Stimulated activated CD8-positive, alpha-beta memory T cell treated with anti-CD3 and anti-CD28 coated beads, Interleukin-7, amount 100 ng/mL, for 1 hour (primary cell): ENCODE measurements at places on chromosomes 4 and X.

DNA sequence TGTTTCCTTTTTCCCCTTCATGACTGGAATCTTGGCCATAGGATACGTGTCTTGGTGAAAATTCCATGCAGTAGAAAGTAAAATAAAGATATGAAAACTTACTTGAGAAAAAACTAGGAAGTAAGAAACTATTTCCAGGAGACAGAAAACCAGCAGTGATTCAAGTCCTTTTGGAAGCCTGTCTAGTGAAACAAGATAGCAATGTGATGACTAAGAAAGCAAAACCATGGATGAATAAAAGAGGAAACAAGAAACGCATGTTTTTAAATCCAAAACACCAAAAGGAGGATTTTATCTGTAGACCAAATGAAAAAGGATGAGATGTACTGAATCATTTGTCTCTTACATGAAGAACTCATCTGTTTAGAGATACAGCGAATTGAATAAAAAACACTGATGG is 1430.0 kb downstream of the ARAP2 start:
- no peak for DNase-seq

DNA sequence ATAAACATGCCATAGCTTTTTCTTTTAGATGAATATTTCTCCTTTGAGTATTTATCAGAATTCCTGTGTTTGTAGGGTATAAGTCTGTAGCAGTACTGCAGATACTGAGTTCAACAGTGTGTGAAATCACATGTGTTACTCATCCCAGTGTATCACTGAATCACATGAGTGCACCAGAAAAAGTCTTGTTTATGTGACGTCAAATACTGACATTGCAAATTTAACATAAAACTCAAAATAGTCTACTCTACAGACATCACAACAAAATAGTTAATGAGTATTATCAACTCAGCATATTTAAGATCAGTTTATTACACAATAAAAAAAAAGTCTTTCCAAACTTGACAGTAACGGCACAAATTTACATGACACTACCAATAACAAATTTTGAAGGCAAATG is 221.3 kb downstream of the DCTD start:
- DNase-seq = no peak

GRCh38 chr4:159171287-159171686 is 68.4 kb downstream of the RAPGEF2 start:
- no peak for DNase-seq

DNA sequence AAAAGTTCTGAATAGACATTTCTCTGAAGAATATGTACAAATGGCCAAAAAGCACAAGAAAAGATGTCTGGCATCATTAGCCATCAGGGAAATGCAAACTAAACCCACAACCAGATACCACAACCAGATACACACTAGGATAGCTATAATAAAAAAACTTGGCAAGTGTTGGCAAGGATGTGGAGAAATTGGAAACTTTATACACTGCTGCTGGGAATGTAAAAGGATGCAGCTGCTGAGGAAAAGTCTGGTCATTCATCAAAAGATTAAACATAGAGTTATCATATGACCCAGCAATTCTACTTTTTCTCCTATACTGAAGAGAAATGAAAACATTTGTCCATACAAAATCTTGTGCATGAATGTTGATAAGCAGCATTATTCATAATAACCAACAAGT is 92.3 kb downstream of the UCHL1 start:
- no peak for DNase-seq

GRCh38 chrX:44871931-44872820 is 812 bp upstream of the KDM6A start:
- peak; percentile 2 for DNase-seq

DNA sequence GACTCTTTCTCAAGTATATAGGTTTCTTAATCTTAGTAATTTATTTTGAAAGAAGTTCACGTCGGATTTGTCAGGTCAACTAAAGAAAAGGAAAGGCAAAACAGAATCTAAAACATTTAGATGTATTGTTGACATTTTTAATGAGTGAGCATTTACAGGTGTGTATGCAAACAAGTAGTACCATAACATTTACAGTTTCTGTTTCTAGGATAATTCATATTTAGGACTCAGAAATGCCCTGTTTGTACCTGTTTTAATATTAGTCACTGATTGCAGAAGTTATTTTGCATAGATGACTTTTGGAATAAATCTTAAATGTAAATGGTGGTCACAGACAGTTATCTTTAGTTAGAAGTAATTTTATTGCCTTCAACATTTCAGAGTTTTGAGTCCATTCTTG is 151.3 kb upstream of the NUDT6 start:
- DNase-seq = no peak

DNA sequence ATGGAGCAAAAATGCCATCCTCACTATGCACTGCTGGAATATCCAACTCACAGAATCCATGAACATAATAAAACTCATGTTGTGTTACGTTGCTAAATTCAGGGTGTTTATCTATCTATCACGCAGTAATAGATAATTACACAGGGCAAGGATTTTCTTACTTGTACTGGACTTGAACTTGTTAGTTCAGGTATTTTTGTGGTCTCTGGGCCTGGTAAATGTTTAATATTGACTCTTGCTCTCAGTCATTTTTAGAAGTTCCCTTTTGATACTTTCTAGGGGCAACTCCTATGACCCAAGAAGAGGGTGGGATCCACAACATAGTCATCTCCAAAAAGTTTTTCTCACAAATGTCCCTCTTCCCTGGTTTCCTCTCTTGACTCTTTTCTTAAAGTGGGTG is 522.4 kb upstream of the IGFBP7 start:
- DNase-seq = no peak

- no peak for DNase-seq
Observed at GRCh38 chr4:75849461-75849860, 52.8 kb downstream of the PPEF2 start.

DNA sequence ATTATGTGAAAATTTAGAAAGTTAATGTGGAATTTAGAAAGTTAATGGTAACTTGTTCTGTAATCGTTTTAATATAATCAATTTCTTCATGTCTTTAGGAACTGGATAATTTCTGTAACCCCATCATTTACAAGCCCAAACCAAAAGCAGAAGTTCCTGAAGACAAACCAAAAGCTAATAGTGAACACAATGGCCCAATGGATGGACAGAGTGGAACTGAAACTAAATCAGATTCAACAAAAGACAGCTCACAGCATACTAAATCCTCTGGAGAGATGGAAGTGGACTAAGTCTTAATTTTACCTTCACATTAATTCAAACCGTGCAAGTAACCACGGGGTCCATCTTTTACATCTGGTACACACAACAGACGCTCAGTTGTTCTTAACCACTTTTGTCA is 48.1 kb upstream of the PLK4 start:
- no peak for DNase-seq

- DNase-seq = no peak
Observed at GRCh38 chr4:176845636-176846035, 52.9 kb upstream of the VEGFC start.

- no peak for DNase-seq
Observed at GRCh38 chr4:109690690-109691410, 12.4 kb downstream of the CASP6 start.

DNA sequence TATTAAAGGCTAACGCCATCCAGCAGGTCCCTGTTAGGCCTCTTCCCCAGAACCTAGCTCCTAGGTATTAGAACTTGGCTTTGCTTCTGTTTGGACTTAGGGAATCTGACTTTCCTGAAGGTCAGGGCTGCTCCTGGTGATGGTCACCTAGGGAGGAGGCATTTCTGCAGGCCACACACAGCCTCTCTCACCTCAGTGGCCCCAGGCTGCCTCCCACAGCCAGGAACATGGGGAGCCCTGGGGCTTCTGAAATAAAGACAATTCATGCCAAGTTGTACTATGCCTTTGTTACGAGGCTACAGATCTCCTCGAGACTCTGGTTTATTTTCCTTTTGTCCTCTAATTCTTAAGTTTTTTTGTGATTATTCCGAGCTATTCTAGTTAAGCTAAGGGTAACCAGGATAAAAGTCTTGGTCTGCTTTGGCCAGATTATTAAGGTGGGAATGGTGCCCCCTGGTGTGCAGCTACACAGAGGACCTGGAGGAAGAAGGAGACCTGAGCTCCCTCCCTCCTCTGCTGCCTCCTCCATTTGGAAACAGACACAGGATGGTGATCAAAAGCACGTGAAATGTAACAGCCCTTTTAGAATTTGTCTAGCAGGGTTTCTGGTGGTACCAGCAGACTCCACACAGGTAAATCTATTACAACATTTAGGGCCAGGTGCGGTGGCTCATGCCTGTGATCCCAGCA is 131.0 kb downstream of the DCLK2 start:
- DNase-seq = no peak
